Stimulated activated CD4-positive, alpha-beta T cell treated with anti-CD3 and anti-CD28 coated beads, Interleukin-1b, Interleukin-23, amount 100 ng/mL, for 1 hour (primary cell): ENCODE measurements at places on chromosomes 2 and 18.
A peak's percentile ranks its signal among the peaks of the same experiment; 100 is the strongest.

DNA sequence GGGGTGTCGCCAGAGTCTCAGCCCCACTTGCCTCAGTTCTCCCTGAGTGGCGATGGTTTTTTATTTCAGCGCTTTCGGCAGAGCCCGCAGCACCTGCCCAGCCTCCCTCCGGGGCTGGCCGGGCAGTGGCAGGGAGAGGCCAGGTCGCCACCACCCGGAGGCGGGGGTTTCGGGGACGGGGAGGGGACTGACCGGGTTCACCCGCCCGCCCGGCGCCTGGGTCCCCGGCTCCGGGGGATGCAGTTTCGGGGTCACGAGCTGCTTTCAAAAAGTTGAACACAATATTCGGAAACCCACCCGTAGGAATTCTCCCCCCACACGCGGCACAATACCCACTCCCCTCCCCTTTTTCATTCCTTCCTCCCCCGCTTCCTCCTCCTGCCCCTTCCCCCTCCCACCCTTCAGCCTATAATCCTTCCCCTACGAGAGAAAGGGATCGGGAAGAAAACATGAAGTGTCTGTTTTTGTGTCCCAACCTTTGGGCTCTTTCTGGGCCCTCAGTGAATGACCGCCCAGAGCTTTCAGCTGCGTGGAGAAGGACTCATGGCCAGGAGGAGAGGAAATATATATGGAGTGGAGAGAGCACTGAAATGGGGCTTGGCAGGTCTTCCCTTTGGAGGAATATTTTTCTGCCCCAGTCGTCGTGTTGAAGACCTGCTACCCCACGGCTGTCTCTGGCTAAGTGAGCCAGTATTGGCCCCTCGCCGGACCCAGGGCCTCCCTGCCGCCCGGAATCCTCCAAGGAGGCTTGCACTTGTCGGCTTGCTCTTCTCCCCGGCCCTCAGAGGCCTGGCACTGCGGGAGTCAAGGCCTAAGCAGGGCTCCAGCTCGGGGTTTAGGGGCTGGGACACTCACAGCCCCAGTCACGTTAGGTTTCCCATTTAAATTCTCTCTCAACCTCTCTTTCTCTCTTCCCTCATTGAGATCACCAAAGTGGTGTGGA, 2.1 kb upstream of the SIX3 start:
- DNase-seq = no peak

DNA sequence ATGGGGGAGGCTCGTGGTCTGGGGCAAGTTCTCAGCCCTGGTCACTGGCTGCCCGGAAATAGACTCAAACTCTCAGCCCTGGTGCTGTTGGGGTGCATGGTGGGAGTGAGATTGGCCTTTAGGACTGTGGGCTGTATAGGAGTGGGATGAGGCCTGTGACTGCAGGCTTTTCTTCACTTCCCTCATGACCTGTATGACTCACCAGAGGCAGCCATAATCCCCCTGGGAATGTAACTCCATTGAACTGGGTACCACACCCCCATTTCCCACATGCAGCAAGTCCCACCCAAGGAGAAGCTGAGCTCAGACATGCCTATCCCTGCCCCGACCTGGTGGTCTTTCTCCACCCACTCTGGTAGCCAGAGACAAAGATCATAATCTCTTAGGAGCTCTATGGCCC, 177.7 kb upstream of the OSR1 start:
- no peak for DNase-seq

DNA sequence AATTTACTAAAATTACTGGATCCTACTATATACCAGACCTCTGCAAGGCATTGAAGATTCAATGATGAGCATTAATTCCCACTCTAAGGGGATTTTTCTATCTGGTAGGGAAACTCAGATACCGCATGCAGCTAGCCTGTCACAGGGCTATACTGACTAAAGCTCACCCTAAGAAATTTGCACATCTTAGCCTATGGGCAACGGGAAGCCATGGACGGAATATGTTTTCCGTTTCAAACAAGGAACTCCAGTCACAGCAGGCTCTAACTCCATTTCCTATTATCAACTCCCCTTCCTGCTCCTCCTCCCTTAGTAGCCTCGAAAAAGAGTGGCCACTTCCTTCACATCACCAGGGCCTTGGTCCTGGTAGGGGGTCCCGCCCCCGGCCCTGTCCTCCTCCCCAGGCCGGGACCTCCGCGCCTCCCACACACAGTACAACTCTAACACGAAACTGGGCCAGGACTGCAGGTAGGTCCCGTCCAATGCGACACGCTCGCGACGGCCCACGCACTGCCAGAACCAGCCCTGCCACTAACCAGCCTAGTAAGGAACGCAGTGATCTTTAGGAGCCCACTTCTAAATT, 659 bp upstream of the COX5B start:
- DNase-seq = peak; percentile 26

DNA sequence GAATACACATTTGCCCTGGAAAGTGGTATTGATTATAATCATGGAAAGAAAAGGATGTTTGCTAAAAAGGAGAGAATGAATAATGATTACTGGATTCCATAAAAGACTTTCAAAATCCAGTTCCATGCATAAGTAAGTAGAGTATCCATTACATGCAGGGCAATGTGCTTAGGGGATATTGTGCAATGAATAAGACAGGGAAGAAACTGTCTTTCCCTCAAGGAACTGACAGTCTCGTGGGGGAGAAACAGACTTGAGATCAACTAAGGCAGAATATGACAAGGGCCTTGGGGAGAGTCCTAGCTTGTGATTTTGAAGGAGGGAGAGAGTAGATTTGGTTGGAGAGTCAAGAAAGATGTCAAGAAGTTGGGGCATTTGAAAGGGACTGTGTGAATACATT, 130.6 kb downstream of the SPP2 start:
- no peak for DNase-seq

GRCh38 chr18:75406491-75407445, 20.7 kb downstream of the SMIM21 start:
- DNase-seq = no peak

DNA sequence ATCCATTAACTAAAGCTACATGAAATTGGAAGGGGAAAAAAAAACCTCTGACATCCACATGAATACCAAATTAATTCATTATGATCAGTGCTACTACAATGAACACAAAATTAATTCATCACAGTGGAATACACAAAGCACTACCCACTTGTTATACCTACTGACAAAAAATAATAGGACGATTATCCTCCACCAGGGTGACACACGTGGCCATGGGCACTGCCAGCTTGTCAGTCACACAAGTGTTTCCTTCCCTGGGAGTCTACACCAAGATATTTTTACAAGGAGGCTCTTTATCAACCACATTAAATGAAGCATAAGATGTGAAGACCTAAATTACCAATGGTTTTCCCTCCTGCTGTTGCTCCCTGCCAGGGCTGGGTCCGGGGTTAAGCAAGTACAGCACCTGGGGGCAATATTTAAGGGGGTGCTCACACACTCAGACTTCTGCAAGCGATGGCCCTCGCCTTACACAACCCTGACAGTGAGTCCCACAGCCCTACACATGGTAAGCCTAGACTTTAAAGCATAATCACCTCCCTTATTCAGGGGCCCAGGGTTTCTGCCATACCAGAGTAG, 90.1 kb downstream of the TCF4 start:
- DNase-seq = no peak

DNA sequence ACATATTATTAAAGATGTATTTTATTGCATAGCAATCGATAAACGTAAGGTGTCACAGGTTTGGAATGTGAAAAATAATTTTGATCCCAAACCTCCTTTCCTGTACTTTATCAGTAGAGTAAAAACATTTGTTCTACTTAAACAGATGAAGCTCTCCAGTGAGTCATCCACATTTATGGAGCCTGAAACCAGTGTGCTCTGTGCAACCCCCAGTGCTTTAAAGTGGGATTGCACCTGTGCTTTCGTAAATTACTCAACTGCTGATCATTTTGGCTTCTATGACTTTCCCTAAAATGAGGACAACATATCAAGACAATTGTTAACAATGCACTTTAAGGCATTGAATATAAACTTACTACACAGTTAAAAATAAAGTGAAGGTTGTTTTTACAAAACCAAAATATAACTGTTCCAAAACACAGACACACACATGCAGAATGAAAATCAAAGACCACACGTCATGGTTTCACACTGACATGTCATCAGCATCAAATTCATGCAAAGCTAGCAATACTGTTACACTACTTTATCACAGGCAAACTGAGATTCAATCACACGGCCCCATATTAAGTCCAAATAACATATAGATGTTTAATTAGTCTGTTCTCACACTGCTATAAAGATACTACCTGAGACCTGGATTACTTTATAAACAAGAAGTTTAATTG, 9.7 kb downstream of the TMEM18 start:
- no peak for DNase-seq

GRCh38 chr2:109238580-109238979, 109.6 kb downstream of the SH3RF3 start:
- DNase-seq = no peak

GRCh38 chr2:185610301-185610700, 128.3 kb upstream of the FSIP2 start:
- no peak for DNase-seq

DNA sequence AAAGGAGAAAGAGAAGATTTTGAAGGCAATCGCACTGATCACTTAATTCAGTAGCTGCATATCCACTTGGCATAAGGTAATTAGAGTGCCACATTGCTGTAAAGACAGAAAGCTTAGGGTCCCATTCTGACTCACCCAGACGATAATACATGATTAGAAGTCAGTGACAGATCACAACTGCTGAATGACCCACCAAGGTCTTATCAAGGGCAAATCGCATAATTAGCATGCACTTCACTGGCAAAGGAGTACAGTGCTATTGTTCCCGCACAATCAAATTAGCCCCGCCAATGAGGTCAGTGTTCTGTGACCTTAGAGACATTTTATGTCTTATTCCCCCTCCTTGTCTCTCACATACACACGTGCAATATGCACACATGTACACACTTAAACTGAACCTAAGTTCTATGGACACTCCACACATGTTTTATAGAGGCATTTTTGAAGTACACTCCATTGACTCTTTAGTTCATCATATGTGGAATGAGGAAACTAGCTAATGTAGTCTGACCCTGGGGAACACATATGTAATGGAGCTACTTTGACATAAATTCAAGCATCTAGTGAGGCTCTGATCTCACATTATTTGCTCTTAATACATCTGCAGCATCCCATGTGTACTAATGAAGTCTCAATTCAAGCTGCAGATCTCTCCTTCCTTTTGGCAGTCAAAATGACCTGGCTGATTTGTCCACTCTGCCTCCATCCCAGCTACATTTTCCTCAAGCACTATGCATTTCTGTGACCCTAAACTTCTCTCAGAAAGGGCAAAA, 673.8 kb upstream of the FANCL start:
- DNase-seq = no peak

DNA sequence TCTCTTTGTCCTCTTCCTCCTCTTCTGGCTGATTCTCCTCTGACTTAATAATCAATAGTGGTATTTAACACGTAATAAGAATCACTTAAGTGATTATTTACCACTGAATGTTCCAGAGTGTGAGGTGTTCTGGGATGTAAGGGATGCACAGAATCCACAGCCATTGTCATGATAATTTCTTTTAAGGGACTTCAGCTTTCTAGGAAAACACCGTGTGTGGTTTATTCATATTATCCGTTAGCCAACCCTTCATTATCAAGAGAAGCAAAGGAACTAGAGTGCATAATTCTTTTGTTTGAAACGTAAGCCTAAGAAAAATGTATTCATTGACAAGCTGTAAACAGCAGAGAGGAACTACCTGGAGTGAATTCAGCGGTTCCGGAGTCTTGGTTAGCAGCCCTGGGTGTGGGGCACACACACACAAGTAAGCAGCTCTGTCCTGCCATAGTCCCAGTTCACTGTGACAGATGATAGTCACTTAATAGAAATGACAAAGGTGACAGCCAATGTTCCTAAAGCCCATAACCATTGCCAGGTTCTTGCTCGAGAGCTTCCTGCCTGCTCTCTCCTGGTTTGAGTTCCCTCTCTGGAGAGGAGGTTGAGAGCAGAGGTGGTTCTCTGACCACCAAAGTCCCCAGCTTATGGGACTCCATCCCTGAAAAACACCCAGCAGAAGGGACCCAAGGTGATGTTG, 101.9 kb downstream of the ACOXL start:
- DNase-seq = no peak

- no peak for DNase-seq
Observed at GRCh38 chr2:38060236-38061018, 15.5 kb downstream of the CYP1B1 start.

GRCh38 chr2:23492337-23492675, 107.3 kb downstream of the KLHL29 start:
- no peak for DNase-seq

- DNase-seq = no peak
Observed at GRCh38 chr2:164717000-164717803, 95.9 kb upstream of the GRB14 start.

- no peak for DNase-seq
Observed at GRCh38 chr2:15259356-15259756, 301.8 kb downstream of the NBAS start.

DNA sequence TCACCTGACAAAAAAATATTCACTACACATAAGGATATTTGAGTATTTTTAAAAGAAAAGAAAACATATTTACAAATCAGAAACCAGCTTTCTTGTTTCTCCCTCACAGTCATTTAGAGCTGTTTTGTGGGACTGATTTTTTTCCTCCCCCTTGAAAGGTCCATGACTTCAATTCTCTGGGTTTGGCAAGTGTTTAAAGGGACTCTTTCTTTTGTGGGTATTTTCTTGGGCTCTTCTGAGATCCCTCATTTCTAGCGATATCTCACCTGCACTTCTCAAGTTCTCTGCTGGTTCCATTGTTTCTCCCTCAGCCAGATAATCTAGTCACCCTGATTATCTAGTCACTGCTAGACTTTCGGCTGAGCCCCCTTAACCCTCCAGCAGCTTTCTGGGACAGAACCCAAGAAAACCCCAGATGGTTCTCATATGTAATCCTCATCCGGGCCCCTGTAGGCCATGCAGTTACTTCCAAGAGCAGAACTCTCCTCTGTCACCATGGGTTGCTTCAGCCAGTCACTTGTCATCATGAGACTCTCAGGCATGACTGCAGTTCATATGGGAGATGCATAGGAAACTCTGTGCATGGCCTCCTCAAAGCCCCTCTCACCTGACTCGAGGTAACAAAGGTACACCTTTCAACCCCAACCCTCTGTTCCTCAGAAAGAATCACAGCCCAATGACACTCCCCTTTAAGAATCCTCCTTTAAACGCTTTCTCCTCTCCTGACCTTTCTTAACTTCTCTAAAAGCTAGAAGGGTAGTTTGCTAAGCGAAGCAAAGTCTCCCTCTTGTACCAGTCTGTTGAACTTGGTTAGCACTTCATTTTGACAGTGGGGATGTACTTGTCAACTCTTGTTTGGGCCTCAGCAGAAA, 36.7 kb upstream of the ITGA4 start:
- no peak for DNase-seq

DNA sequence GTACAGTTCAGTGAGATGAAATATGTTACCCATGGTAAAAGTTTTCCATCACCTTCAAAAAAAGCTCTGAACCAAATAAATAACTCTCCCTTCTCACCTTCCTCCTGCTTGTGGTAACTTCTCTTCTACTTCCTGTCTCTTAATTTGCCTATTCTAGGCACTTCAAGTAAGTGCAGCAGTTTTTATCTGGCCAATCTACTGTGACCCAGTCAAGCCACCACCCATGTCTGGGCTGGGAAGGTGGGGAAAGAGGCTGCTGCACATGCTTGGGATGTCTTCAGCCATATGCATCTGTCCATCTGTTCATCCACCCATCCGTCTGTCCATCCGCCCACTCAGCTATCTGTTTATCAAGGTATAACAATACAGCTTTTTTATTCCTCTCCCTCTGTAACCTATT, 31.6 kb downstream of the ZNF532 start:
- DNase-seq = no peak

GRCh38 chr2:45786030-45786835, 134.8 kb downstream of the PRKCE start:
- DNase-seq = no peak
